T-helper 17 cell (primary cell): ENCODE measurements at places on chromosomes 1 and 21.

- peak; percentile 66 for DNase-seq
Observed at GRCh38 chr1:75724472-75725022, at the start of gene ACADM. Gene ACADM (plus strand): TSS chr1:75724709. CDS start chr1:75724788, 79 bp downstream.

DNA sequence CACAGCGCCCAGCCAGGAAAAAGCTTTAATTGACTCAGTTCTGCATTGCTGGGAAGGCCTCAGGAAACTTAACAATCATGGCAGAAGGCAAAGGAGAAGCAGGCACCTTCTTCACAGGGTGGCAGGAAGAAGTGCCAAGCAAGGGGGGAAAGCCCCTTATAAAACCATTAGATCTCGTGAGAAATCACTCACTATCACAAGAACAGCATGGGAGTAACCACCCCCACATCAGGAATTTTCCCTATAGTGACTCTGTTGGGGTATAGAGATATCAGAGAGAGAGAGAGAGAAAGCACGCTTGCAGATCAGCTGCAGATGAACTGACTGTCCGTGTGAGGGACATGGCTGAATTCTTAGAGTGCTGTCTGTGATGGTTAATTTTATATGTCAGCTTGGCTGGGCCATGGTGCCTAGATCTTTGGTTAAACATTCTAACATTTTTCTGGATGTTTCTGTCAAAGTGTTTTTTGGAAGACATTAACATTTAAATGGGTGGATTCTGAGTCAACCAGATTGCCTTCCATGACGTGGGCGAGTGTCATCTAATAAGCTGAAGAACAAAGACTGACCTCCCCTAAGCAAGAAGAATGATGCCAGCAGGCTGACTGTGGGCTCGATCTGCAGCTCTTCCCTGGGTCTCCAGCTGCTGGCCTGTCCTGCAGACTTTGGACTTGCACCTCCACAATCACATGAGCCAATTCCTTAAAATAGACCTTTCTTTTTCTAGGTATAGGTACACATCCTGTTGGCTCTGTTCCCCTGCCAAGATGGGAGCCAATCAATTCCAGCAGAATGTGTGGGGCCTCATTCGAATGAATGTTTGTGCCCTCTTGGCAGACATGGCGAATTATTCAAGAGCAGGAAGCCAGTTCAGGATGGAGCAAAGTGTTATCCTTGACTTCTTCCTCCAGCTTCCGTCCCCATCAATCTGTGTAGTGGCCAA, 21.4 kb upstream of the CPT2 start:
- no peak for DNase-seq

DNA sequence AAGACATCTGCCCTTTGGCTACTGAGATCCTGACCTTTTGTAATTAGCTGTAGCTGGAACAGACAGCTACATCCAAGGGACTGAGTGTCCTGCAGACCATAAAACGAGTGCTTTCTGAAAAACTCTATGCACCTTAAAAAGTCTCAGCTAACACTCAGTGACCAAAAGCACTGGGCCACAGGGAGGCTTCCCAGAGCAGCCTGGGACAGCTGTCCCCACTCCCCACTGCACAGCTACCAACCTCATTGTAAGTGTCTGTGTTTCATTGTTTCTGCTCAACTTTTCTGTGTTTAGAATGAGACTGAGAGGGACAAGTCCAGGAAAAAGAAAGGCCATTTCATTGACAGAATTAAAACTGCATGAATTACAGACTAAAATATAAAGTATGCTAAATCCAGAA, 80.7 kb downstream of the SMYD2 start:
- no peak for DNase-seq

GRCh38 chr1:19153169-19153568, 56.9 kb downstream of the UBR4 start:
- no peak for DNase-seq

- DNase-seq = no peak
Observed at GRCh38 chr1:67843746-67844145, 10.5 kb upstream of the GNG12 start.

- DNase-seq = no peak
Observed at GRCh38 chr21:24316277-24316922, 1290.9 kb downstream of the MRPL39 start.

GRCh38 chr1:25021591-25022215, 91.6 kb upstream of the RUNX3 start:
- no peak for DNase-seq

DNA sequence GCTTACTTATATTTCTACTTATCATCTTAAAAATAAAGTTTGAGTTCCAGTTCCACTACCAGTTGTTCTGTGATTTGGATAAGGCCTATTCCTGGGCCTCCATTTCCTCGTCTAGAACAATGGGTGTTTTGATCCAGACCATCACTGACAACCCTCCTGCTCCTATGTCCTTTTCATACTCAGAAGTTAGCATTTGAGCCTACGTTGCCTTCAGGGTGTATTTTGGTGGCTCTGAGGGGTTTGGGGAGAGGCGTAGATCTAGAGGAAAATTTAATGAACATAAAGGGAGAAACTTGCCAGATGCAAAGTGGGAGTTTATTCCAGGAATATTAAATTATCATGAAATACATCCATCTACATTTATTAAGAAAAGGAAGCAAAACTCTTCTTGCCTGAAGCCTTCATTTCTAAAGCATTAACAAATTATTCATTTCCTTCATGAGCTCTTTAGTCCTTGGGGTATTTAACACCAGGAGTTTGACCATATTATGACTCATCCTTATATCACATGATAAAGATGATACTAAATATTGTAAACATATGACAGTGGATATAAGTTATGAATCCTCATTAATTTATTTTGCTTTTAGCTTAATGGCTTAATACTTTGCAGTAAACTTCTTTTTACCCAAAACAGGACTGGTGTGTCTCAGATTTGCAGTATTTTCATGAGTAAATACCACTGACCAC, 47.2 kb upstream of the SYT14 start:
- no peak for DNase-seq

GRCh38 chr1:163823017-163823416, 501.3 kb downstream of the NUF2 start:
- DNase-seq = no peak

GRCh38 chr1:230186003-230186863, 119.2 kb downstream of the GALNT2 start:
- DNase-seq = no peak

GRCh38 chr21:44092211-44092610, 15.0 kb upstream of the PWP2 start:
- DNase-seq = no peak

DNA sequence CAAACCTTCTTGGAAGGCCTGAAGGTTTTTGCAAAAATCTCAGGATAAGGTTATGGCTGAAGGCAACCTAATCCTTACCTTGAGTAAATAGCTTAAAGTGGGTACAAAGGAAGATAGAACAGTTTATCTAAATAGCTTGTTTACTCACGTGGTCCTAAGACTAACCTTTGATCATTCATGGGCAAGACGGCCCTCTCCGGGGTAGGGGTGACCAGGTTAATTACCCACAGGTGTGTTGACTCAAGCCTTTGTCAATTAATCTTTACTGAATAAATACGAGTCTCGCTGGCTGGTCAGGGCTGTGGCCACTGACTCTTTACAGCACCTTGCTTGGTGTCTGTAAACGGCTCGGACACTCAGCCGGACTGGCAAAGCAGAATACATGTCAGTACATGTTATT, 10.8 kb downstream of the AADACL4 start:
- no peak for DNase-seq

DNA sequence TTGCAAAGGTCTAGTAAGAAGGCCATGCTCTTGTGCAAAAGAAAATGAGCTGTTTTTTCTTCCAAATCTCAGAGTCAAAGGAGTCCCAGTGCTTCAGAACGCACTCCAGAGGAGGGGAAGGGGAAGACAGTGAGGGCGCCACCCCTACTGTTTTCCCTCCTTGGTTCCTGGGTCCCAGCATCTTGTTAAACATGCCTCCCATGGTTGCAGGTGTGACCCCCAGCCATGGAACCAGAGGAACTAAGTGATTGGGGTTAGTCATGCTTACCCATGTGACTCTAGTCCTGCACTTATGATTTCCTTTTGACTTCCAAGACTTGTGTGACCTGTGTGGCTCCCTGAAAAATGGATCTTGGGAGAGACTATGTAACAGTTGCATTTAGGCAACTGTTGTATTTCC, 6.1 kb upstream of the AKR7A3 start:
- DNase-seq = no peak

DNA sequence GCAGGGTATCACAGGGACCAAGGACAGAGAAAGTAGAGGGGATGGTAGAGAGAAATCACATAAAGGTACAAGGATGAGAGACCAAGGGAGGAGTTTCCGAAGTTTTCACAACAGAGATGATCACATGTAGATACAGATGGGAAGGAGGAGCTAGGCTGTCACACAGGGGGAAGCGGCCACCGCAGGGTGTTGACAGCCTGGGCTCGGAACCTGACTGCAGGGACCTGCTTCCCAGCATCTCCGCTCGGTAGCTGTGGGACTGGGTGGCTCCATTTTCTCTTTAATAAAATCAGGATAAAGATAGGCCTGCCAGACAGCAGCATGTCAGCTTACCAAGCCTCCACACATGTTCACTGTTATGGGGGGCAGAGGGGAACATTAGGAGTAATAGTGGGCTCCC, 32.3 kb downstream of the CDCA8 start:
- no peak for DNase-seq

DNA sequence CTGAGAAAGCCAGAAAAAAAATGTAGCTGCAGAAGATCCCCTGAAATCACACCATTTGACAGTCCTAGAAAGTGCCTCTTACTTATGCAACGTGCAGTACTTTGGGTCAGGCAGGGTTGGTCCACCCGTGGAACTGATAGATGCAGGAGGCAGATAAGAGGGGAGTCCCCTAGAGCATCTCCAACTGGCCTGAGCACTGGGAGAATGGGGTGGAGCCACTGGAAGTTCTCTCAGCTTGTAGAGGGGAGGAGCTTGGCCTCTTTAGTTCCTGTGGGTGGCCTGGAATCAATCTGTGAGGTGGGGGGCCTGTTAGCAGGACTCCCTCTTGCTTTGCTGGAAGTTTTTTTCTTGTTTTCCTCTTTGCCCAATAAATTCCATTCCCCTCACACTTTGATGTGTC, 335.7 kb upstream of the NCAM2 start:
- no peak for DNase-seq

- DNase-seq = no peak
Observed at GRCh38 chr1:162678439-162678838, 46.2 kb downstream of the DDR2 start.

- no peak for DNase-seq
Observed at GRCh38 chr1:184392067-184392466, 5.2 kb downstream of the C1orf21 start.

GRCh38 chr1:29939079-29939478, 702.8 kb downstream of the PTPRU start:
- no peak for DNase-seq

DNA sequence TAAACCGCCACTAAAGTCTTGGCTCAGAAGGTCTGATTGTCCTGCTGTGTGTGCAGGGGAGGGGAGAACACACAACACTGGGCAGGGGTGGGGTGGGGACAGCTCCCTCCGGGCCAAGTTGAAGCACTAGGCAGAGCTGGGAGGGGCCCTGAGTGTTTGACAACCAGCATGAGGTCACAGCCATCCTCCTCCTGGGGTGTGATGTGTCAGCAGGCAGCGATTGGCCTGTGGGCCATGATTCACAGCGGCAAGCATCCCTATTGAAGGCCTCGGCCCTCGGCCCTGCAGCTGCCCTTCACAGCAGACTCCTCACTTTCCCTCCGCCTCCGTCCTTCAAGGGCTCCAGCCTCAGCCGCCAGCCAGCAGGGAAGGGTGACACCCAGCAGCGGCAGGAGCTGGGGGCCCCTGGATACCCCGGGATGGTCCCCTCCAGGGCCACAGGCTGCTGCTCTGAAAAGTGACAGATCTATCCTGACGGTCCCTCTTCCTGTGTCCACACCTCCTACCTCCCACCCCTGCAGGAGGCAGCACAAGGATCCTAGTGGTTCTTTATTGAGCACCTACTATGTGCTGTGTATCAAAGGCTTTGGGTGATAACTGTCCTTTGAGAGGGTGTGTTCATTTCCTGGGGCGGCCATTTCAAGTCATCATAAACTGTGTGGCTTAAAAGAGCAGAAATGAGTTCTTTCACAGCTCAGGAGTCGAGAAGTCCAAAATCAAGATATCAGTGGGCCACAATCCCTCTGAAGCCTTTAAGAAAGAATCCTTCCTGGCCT, 66.0 kb upstream of the SLC25A33 start:
- DNase-seq = no peak

DNA sequence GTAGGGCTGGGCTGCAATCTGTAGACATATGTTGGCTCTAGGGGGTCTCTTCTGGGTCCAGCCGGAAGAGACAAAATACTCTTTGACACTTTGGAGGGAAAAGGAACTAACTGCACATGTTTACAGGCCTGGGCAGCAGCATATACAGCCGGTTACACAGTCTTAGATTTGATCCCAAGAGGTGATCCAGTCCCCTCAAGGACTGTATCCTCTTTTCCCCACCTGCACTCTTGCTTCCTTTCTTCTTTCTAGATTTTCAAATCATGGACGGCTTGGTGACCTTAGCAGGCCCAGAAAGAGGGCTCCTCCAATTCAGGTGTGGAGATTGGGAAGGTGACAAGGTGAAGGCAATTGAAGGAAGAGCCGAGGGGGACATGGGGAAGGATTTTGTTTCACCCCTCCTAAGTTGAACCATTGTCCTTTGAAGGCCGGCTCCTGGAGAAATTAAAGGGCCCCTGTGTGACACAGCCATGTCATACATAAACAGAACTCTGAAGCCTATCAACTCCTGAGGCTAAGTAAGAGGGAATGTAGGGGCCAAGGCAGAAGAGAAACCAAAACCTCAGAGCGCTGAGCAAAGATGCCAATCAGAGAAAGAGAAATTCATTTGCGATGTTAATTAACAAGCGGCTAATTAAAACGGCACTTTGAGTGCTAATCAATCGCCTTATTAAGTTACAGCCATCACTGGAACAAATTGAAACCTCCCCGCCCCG, 5.9 kb upstream of the BARHL2 start:
- no peak for DNase-seq

DNA sequence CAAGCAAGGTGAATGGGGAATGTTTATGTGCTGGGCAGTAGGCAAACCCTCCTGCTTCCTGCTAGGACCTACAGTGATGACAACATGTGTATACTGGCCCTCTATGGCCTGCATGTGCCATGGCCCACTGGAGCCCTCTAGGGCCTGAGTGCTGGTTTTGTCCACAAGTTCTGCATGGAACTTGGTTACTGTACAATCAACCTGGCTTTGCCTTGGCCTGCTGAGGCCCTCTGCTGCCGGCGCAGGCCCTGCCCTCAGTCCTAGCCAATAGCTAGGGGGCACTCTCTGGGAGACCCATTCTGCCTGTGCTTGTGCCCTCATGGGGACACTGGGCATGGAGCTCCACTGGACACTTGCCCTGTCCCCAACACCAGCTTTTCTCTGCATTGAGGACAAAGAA, 138.6 kb upstream of the NGF start:
- DNase-seq = no peak

GRCh38 chr21:36127977-36128376, 6.9 kb upstream of the CBR3 start:
- DNase-seq = no peak

DNA sequence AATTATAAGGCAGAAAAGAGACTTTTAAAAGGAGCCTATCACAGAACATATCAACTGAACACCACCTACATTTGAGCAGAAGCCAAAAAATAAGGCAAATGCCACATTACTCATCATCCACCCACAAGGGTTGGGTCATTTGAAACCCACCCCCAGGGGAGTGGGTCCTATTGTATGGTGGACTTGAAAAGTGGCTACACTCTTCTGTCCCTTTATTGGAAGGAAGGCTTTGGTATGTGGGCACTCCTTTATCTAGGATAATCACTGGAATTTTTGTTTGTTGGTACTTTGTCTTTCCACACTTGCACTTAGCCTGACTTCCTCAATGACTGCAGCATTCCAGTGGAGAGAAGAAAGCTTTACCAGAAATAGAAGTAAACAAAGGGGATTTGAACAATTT, 157.2 kb upstream of the COL11A1 start:
- DNase-seq = no peak

GRCh38 chr1:110106013-110106941, 6.0 kb upstream of the UBL4B start:
- peak; percentile 40 for DNase-seq
